ENCODE measurements at places on chromosomes 16 and 17. TPM values are rescaled to one million over a fixed set of nuclear protein-coding genes. Genes with fewer than 3 reads are reported as not detected.

DNA sequence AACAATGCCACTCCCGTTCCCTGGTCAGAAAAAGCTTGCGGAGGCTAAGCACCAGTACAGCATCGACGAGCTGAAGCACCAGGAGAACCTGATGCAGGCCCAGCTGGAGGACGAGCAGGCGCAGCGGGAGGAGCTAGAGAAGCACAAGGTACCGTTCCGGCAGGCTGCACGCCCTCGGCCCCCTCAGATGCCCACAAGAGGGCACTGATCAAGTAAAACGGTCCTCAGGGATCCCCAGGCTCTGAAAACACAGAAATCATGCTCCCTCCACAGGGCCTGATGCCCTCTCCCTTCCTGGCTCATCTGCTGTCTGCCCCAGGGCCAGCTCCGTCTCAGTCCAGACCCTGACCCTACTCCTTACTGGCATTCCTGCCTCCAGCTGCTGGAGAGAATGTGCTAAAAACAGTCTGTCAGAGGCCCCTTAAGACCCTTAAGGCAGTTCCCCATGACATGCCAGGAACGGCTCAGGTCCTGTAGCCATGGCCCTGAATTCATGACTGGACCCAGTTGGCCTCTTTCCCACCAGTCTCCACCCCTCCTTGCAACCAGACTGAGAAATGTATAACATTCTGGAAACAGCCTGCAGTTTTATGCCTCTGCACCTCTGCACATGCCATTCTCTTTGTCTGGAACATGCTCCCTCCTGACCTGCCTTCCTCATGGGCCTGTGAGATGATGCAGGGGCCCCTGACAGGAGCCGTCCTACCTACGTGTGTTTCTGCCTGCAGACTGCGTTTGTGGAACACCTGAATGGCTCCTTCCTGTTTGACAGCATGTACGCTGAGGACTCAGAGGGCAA, 21.8 kb downstream of the DRC3 start:
- DNase-seq: no peak

DNA sequence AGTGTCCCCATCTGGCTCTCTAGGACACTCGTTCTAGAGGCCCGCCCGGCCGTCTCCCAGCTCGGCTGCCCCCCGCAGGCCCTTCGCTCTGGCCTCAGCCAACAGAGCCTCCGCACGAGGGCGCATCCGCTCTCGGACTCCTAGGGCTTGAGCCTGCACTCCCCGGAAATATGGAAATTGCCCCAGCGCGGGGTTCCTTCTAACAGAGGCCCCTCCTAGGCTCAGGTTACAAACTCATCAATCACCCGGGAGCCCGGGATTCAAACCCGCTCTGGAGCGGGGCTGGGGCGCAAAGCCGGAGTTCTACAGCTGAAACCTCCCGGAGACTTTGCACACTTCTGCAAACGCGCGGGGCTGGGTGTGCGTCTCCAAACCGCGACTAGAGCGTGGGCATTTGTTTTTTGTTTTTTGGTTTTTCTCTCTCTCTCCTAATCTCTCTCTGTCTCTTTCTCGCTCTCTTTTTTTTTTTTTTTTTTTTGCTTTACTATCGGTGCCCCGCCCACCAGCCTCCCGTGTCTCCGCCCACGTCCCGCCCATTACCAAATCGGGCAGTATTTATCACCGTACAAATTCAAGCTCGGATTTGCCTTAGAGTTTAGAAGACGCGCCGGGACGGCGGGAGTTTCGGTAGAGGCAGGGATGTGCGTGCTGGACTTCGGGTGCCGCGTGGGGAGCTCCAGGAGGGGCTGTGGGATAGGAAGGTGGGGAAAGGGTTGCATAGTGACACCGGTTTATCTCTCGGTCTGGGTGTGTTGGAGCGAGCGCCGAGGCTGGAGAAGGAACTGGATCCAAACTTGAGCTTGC, 2.4 kb upstream of the FOXL1 start:
- DNase-seq: no peak

- DNase-seq: peak; percentile 64
These were observed 9.5 kb upstream of the MRC2 start for GRCh38 chr17:62617894-62618472.

DNA sequence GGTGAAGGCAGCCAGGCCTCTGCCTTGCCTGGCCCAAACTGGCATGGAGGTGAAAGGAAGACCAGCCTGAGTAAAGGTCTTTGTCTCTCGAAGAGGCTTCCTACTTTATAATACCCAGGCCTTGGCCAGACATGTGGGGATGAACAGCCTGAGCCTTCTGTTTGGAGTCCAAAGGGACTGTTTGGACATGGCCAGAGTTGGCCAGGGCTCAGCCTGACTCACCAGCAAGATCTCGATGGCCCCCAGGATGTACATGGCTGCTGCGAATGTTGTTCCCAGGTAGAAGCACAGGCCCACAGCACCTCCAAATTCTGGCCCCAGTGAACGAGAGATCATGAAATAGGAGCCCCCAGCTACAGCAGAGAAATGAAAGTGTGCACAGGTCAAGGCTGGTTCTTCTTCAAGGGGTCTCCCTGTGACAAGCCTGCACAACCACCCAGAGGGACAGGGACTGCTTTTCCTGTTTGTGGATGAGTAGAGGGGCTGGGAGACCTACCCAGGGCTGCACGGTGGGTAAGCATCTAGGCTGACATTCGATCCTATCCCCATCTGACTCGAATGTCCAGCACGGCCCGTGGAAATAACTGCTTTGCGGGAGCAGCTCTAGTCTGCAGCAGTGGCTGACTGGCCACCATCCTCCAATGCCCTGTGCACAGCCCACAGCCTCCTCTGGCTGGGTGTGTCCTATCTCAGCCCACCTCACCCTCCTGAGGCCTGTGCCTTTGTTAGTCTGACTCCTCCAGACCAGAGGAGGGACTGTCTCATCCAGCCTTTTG, 10.7 kb upstream of the LCAT start:
- no peak for DNase-seq

- DNase-seq: no peak
These were observed 29.9 kb downstream of the ACTG1 start for GRCh38 chr17:81482673-81483072.

- DNase-seq: no peak
These were observed 183.7 kb downstream of the RGS9 start for GRCh38 chr17:65320820-65321219.

DNA sequence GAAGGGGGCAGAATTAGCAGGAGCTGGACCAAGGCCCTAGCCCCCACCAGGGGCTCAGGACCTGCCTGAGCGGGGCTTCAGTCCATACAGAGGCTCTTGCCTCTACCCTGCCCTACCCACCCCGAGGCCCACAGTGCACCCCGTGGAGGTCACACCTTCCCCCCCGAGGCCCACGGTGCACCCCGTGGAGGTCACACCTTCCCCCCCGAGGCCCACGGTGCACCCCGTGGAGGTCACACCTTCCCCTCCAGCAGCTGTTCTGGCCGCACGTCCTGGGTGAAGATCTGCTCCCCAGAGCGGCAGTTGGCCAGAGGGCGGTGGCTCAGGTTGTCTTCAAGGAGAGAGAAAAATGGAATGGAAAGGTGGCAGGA, 11.4 kb downstream of the CASKIN2 start:
- DNase-seq: no peak

DNA sequence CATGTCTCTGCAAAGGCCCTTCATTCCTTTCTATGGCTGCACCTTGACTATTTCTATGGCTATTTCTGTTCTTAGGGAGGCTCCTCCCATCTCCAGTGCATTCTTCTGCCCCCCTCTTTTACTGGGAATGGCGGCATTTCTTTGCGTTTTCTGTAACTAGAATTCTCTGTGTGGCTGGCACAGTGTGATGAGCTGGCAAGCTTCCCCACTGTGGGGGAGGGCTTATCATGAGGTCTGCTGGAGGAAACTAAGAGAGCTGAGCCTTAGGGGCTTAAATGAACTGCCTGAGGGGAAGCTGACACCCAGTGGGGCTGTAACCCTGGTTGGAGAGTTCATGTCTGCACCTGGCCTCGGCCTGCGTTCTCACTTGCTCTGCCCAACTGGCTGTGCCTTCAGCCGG, 1.5 kb upstream of the CARD14 start:
- DNase-seq: no peak

GRCh38 chr17:66152756-66153155, 39.2 kb downstream of the CEP112 start:
- DNase-seq: no peak

DNA sequence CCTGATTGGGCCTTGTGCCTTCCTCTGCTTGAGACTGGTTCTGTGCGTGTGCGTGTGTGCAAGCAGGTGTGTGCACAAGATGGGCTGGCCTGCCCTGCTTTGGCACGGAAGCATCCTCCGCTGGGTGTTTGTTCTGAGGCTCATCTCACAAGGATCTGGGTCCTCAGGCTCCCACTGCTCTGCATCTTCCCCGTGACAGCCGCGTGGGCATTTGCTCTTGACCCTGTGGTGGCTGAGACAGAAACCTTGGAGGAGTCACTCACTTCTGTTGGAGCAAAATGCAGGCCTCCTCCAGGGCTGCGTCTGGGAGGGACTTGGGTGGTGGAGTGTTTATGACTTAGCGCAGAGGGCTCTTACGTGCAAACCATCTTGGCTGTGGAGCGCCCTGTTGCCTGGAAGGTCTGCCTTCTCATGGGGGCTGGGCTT, 119.2 kb downstream of the RPTOR start:
- DNase-seq: no peak

DNA sequence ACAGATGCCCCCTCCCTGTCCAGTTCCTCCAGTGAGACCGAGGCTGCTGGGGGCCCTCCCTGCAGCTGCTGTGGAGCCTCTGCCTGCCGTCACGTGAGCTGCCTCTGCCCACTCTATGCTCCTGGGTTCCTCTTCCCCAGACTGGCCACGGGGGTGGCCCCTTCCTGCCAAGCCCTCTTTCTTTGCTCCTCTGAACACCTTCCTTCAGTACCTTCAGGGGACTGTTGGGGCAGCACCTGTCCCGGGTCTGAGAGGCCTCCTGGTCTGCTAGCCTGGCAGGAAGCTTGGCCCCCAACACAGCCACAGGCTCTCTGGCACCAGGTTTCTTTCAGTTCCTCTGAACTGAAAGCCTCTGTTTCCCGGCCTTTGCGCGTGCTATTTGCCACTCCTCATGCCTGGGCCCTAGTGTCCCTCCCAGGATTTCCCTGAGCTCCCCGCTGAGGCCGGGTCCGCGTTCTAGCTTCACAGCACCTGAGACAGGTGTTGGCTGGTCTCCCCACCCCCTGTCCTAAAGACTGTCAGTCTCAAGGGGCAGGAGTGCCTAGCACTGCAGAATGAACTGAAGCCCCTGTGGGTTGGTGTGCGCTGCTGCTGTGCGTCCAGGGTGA, 6.6 kb upstream of the ATP6V0C start:
- no peak for DNase-seq

GRCh38 chr17:21425736-21426135, 49.6 kb downstream of the KCNJ12 start:
- DNase-seq: no peak

GRCh38 chr16:3816326-3816725, 64.2 kb downstream of the CREBBP start:
- no peak for DNase-seq

- no peak for DNase-seq
These were observed 314.8 kb downstream of the XYLT1 start for GRCh38 chr16:17155936-17156335.

DNA sequence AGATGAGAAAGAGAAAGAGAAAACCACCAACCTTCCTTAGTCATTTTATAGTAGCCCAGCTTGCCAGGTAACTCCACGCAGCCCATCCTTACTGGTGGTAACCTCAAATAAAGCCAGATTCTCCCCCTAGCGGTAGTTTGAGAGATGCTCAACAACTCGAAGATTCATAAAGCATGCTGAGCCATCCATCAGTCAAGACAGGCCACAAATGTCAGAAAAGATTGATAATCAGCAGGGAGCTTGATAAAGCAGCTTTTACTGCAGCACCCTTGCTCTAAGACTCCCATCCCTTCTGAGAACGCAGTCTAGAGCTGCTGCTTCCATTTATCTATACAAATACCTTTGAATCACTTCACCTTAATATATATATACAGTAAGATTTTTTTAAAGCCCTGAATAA, 451.5 kb upstream of the HSBP1 start:
- no peak for DNase-seq

GRCh38 chr16:55912022-55912421, 36.8 kb upstream of the CES5A start:
- no peak for DNase-seq

DNA sequence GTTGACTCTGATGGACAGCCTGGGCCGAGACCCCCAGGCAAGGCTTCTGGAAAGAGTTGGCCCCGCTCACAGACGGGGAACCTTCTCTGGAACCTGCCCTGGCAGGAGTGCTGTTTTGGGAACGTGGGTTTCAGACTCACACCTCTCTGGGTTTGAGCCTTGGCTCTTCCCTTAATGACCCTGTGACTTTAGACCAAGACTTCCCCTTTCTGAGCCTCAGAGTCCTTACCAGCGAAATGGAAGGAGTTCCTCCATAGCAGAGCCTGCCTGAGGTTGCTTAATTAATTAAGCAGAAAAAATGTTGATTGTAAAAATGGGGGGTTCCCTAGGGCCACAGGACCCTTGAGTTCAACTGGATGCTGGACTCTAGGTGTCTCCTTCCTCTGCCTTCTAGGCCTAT, 408.2 kb downstream of the SEC14L1 start:
- DNase-seq: no peak

GRCh38 chr17:83152745-83153611, 73.6 kb downstream of the METRNL start:
- peak; percentile 93 for DNase-seq

GRCh38 chr17:50598487-50598886, 36.2 kb upstream of the ABCC3 start:
- DNase-seq: no peak

- peak; percentile 93 for DNase-seq
These were observed 32.1 kb upstream of the FBXW10B start for GRCh38 chr17:15651583-15652110.

GRCh38 chr17:50165867-50166517, at the start of gene SGCA:
SGCA (plus strand) TSS chr17:50166005; CDS start chr17:50166041, 36 bp downstream.
- DNase-seq: no peak

- DNase-seq: no peak
These were observed 91.6 kb downstream of the OR1D5 start for GRCh38 chr17:2971851-2972250.

DNA sequence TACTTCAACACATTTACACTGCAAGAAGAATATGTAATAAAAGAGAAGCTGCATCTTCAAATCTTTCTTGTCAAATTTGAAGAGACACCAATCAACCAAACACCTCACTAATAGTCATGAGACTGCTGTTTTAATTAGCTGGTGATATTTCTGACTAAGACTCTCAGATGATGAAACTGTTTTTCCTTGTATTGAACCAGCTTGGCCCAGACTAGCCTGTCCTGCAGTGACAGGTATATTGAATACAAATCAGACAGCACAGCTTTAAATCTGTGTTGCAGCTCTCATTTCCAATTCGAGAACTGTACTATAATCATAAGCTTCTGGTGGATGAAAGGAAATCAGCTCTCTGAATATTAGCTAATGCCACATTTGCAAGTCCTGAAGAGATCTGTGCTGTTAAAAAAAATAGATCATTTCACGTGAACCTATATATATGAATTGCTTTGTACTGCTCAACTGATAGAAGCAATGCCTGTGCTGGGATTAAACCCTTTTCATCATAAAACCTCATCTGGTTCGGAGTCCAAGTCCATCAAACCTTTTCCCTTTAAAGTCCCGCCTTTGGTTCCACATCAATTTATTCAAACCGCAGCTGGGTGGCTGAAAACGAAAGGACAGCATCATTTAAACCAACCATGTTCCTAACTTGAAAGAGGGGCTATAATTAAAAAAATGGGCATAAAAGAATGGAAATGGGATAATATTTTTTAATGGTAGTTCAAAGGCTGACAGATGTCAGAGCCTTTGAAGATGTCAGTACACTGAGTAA, 306.2 kb downstream of the CEP112 start:
- no peak for DNase-seq

Gene NPIPB13
- 1.9 TPM for total RNA-seq

Gene FBXW10B
- total RNA-seq: 0.25 TPM

Gene AXIN1
- 39.9 TPM for total RNA-seq

Gene ST6GALNAC2
- 64.8 TPM for total RNA-seq

Gene HP
- total RNA-seq: not detected

Gene HIGD1B
- total RNA-seq: not detected

Gene ACSM5
- total RNA-seq: 5.5 TPM

Gene METTL26
- 112 TPM for total RNA-seq

Gene TUBB3
- total RNA-seq: 7.4 TPM
